ENCODE measurements at places on chromosomes 1 and 21.

DNA sequence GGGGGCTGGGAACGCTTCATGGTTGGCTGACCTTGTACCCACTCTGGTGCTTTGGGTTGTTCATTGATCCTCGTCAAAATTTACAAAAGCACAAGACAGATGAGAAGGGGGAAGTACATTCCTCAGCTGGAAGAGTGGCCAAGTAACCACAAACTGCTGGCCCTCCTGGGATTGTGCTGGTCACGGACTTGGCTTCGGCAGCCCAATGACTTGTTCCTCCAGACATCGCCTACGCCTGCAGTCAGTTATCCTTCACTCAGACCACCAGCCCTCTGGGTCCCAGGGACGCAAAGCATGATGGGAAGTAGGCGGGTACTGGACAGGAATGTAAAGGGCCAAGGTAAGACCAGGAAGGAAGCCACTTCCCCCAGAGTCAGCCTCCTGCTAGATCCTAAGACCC is 53.1 kb downstream of the LMX1A start:
- no peak for DNase-seq

- no peak for DNase-seq
Measured at GRCh38 chr1:220708936-220709801, 19.0 kb downstream of the C1orf115 start.

DNA sequence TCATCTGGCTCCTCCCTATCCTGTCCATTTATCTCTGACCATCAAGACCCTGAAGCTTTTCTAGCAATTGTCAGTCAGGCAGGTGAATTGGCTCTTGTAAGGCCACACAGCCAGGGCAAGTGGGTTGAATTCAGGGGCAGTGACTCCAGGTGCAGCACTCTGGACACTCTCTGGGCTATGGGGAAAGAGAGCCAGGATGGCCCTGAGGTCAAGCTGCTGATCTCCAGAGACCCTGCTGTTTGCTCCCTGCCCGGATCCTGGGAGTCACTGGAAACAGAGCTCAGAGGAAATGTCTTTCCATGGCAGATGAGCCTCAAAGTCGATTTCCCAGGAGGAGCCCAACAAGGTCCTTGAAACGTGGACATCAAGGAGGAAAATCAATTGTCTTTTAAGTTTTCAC is 184.4 kb downstream of the C1orf94 start:
- no peak for DNase-seq

DNA sequence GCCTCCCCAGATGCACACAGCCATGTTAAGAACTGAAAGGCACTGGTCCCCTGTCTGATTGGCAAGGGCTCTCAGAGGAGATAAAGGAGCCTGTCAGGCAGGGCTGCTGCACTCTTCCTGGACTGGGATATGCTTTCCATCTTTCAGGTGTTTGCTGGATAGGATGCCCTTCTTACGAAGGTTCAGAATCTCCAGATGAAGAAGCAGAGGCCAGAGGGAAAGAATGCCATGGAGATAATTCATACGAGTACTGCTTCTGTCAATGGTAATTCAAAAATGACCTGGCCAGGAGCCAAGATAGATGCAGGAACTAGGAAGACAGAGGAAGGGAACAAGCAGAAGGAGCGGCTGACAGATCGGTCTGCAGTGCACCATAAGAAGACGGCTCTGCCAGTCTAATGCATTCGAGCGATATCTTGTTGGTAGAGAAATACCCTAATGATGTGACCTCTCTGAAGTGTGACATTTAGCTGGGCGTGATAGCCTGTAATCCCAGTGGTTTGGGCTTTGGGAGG is 16.6 kb upstream of the ATP2B4 start:
- DNase-seq = no peak

DNA sequence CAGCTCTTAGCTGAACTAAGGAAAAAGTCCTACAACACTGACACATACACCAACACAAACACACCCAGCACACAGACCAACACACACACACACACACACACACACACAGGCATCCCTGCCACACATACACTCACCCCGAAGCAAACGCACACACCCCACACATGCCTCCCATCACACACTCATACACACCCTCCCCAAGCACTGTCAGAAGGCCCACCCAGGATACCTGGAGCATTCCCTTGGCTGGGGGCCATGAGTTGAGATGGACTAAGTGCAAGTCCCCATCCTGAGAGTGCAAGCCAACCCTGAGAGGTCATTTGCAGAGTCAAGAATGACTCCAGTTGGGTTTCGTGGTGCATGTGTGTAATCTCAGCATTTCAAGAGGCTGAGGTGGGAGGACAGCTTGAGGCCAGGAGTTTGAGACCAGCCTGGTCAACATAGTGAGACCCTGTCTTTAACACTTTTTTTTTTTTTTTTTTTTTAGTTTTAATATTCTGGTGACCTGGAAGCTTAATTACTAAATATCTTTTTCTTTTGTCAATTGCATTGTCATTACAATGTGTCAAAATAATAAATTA is 117.3 kb downstream of the RHOU start:
- DNase-seq = no peak

- no peak for DNase-seq
Measured at GRCh38 chr1:109773900-109774485, 10.3 kb upstream of the EPS8L3 start.

DNA sequence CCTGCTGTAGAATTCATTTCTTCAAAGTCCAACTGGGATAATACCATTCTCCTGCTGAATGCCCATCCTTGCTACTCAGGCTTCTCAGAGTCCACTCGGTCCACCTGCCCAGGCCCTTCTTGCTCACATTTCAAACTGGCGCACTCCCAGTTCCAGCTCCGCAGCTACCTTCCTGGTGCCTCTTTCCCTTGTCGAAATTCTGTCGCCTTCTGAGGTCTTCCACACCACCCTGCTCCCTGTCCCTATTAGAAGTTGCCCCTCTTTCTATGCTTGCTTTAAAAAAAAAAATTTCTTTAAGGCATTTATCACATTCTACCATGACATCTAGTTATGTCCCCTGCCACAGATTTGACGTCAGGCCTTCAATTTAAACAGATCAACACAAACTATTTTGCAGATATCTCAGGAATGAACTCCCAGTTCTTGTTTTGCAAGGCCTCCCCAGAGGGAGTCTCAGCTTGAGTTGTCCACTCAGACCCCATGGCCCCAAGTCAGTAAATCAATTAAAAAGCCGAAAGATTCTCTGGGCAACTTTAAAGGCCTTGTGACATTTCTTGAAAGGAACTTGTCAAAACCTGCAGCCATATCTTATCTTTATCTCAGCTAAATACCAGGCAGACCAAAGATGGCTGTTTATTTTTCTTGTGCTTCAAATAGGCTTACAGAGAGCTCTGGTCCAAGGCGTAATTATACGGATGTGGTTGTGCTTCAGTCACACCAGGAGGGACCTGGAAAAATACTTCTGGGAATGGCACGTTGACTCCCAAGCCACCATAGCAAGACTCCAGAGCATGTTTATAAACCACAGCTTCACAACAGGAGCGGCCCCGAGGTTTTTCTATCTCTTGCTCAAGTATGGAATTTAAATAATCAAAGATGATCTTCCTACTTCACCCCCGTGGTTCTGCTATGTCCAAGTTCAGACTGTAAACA is 2.2 kb downstream of the FAM89A start:
- DNase-seq = no peak

DNA sequence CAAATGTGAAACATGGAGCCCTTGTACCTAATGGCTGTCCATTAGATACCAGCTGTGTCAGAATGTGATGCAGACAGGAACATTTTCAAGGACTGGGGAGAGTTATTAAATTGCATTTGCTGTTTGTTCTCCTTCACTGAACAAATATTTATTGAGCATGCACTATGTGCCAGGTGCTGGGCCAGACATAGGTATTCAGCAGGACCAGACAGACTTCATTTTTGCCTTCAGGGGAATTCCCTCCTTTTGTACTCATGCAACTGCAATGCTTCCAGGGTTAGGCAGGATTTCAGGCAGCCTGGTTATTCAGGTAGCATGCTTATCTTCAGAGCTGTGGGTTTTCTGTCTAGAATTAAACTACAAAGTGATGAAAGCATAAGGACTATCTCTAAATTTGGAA is 64.2 kb upstream of the SMYD2 start:
- no peak for DNase-seq

Measured in T-helper 2 cell treated with Interferon-gamma antibody and Interleukin-4, amounts not matched to agents 5 μg/mL and 100 μg/mL, for 36 hours (primary cell).